Osteocyte (in vitro differentiated cells): ENCODE measurements at places on chromosomes 1 and 21. TPM values are rescaled to one million over a fixed set of nuclear protein-coding genes. Genes with fewer than 3 reads are reported as not detected.

GRCh38 chr21:26137379-26138060 lies 33.0 kb downstream of the APP start:
- H3K27me3 ChIP-seq = no peaks in the 10 kb centered on the region
- no peak overlapping the region for H3K27ac ChIP-seq
- no peak for DNase-seq

DNA sequence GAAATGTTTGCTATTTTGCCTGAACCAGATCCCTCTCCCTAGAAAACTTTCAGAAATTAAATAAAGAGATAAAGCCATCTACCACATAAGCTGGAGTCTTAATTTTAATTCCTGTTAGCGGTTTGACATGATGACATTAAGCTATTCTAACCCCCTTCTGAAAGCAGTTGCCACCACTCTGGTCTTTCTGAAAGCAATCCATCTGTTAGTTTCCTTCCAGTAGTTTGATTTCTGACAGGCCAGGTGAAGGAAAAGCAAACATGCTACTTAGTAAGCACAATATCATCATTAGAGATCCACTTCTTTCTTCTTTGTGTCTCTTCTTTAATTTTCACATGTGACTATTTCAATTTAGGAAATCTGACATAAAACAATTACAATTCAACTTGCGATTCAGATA lies 39.9 kb downstream of the RGL1 start:
- peak overlapping the region; percentile 83 for H3K27ac ChIP-seq
- peak overlapping the region; percentile 5 for H3K4me3 ChIP-seq
- DNase-seq = no peak
- no peaks in the 10 kb centered on the region for H3K27me3 ChIP-seq
- peaks cover 62% of the 10 kb centered on the region for H3K4me1 ChIP-seq
- peaks cover 28% of the 10 kb centered on the region for H3K36me3 ChIP-seq

GRCh38 chr1:179924268-179924667 lies 30.3 kb upstream of the CEP350 start:
- no peak overlapping the region for H3K4me3 ChIP-seq
- H3K27me3 ChIP-seq = no peaks in the 10 kb centered on the region
- H3K4me1 ChIP-seq = no peaks in the 10 kb centered on the region
- H3K27ac ChIP-seq = no peak overlapping the region

GRCh38 chr1:72051538-72051937 lies 230.8 kb downstream of the NEGR1 start:
- no peak overlapping the region for H3K4me3 ChIP-seq
- no peaks in the 10 kb centered on the region for H3K27me3 ChIP-seq
- no peak for DNase-seq
- H3K27ac ChIP-seq = no peak overlapping the region
- H3K4me1 ChIP-seq = no peaks in the 10 kb centered on the region

DNA sequence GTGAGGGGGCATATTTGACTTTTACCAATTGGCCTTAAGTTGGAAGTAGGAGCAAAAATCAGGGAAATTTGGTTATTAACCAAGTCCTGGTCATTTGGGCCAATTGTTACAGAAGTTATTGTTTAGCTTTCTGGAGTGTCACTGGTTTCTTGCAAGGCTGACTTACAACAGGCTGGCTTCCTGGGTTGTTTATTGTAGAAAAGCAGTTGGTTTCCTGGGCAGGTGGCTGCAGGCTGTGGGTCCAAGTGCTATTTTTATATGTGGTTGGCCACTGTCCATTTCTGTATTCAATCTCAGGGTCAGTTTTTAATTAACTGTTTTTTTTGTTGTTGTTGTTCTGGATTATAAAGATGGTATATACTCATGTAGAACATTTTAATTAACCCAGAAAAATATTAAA lies 174.1 kb downstream of the KCNJ6 start:
- no peaks in the 10 kb centered on the region for H3K27me3 ChIP-seq
- peaks cover 42% of the 10 kb centered on the region for H3K4me1 ChIP-seq
- no peak overlapping the region for H3K27ac ChIP-seq
- H3K4me3 ChIP-seq = no peak overlapping the region
- DNase-seq = no peak

GRCh38 chr1:105914403-105914802 lies 1142.1 kb upstream of the PRMT6 start:
- no peaks in the 10 kb centered on the region for H3K36me3 ChIP-seq
- no peak for DNase-seq
- no peaks in the 10 kb centered on the region for H3K4me1 ChIP-seq
- H3K27ac ChIP-seq = no peak overlapping the region

GRCh38 chr1:22347854-22348760 lies 103.5 kb upstream of the ZBTB40 start:
- H3K36me3 ChIP-seq = no peaks in the 10 kb centered on the region
- H3K4me3 ChIP-seq = no peak overlapping the region
- no peak for DNase-seq
- H3K27me3 ChIP-seq = peaks cover 58% of the 10 kb centered on the region
- no peaks in the 10 kb centered on the region for H3K4me1 ChIP-seq

DNA sequence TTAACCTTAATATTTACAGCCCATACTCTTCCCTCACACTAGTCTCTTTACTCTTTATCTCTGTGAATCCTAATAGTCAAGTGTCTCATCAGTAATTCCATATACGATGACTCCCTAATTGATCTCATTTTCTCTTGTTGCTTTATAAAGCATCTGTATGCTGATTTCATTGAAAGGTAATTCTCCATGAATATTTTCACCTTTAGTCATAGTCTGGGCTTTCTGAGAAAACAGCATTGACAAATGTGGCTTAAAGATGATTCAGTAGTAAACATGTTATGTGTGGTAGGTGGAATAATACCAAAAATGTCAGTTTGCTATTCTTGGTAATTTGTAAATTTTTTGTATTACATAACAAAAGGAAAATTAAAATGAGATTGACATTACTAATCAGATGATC lies 1176.5 kb downstream of the NCAM2 start:
- H3K4me3 ChIP-seq = no peak overlapping the region
- H3K36me3 ChIP-seq = no peaks in the 10 kb centered on the region
- DNase-seq = no peak
- H3K27ac ChIP-seq = no peak overlapping the region
- H3K27me3 ChIP-seq = no peaks in the 10 kb centered on the region

GRCh38 chr1:20711285-20712214 lies 6.3 kb downstream of the KIF17 start:
- no peak overlapping the region for H3K4me3 ChIP-seq
- H3K27ac ChIP-seq = no peak overlapping the region

DNA sequence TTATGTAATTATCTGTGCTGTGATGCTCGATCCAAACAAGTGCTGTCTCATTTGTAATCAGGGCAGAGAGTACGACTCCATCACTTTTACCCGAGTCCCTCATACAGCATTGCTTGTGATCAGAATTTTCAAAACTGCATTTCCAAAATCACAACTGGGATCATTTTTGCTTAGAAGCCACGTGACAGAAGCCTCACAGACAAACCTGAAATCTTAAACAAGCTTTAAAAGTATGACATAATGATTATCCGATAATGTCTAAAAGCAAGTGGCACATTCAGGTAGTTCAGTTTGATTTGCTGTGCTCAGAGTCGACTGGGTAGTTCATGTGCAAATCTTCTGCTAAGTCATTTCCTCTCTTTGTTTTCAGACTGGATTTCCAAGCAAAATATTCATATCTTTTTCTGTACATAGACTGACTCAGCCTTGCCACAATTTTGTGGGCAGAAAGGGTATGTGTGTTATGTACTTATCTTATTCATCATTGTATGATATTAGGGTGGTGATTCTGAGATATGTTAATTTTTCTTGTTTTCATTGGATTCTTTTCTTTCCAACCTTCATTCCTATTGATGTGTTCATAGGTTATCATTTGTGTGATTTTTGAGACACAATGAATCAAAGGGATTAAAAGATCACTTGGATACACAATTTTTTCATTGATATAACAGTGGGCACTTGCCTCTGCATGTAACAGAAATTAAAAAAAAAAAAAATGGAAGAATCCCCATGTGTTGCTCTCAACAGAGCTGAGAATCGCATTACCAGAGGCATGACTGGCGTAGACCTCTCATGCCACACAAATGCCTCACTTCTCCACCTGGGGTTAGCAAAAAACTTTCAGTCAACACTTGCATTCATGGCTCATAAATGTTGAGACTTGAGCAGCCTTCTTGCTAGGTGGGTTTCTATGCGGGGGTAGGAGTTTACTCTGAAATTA lies 355.7 kb downstream of the LTN1 start:
- no peaks in the 10 kb centered on the region for H3K27me3 ChIP-seq
- H3K27ac ChIP-seq = peak overlapping the region; percentile 80
- DNase-seq = no peak

DNA sequence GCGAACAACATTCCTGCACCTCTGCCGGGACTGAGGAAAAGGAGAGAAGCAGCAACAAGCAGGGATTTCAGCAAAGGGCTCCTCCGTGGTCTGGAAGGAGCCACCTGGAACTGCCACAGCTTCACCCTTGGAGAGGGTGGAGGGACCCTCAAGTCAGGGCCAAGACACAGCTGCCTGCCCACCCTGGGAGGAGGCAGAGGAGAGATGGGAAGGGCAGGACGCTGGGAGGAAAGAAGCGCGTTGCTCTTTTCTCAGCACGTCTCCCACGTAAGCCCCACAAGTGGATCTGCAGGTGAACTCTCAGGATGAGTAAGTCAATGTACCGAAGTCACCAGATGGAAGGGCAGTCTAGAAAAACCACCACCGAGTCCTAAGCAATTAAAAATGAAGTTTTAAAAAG lies 39.6 kb downstream of the SLC19A1 start:
- DNase-seq = no peak
- H3K27ac ChIP-seq = no peak overlapping the region
- no peak overlapping the region for H3K4me3 ChIP-seq
- no peaks in the 10 kb centered on the region for H3K4me1 ChIP-seq

DNA sequence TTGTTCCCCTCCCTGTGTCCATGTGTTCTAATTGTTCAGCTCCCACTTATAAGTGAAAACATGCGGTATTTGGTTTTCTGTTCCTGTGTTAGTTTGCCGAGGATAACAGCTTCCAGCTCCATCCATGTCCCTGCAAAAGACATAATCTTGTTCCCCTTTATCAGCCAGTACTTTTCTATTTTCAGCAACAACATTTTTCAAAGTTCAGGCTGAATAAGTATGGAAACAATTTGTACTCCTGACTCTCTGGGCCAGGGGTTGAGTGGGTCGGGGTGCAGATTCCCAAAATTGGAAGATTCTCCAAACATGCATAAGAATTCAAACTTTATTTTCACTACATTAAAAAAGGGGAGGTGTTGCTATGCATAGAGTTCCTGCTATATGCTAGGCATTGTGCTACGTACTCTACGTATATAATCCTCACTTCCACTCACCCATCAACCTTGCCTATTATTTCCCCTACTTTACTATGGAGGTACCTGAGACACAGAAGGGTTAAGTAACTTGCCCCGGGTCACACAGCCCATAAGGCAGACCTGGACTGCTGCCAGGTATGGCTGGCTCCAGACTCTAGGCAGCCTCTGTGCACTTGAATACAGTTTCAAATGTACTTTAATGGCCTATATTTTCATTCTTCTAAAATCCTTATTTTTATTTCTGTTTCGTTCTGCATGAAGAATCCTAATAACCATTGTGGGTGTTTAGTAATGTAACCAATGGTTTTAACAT lies 117.1 kb upstream of the C8B start:
- no peak overlapping the region for H3K27ac ChIP-seq
- DNase-seq = no peak
- H3K4me1 ChIP-seq = no peaks in the 10 kb centered on the region
- no peaks in the 10 kb centered on the region for H3K36me3 ChIP-seq
- H3K4me3 ChIP-seq = no peak overlapping the region

DNA sequence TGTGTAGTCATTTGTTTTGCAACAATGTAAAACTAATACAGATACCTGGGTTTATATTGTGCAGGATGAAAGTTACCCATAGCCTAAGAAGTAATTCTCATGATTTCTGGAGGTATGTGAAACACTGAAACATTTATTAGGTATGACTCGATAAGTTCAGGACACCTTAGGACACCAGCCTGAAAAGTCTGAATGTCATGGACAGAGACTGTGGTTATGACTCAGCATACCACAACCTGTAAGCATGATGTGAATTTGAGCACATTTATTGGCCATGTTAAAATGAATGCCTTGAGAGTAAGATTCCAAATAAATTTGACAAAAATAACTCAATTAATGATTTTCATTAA lies 1471.7 kb upstream of the B3GALT2 start:
- H3K4me1 ChIP-seq = no peaks in the 10 kb centered on the region
- no peak for DNase-seq
- no peak overlapping the region for H3K4me3 ChIP-seq
- no peak overlapping the region for H3K27ac ChIP-seq
- H3K27me3 ChIP-seq = peaks cover 2% of the 10 kb centered on the region
- no peaks in the 10 kb centered on the region for H3K36me3 ChIP-seq

DNA sequence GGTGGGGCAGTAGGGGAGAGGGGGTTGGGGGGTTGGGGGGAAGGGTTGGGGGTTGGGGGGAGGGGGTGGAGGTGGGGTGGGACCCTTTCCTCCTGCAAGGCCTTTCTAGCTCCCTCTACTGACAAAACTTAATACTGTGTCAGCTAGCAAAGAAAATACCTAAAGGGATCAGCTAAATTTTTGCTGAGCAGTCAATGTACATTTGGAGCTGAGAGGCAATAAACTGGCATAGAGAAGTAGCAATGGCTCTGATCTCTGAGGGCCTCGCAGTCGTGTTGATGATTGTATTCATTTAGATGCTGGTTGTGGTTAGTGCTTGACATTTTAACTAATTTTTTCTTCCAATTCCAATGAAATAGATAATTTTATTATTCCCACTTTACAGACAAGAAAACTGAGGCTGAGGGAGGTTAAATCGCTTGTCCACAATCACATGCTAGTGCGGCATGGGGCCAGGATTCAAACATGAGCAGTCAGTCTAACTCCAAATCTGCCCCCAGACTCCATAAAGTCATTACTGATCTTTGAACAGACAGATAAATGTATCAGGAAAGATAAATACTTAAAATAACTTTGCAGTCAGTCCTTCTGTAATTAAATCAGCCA lies 357.1 kb downstream of the DISC1 start:
- DNase-seq = no peak
- no peaks in the 10 kb centered on the region for H3K27me3 ChIP-seq

GRCh38 chr1:21244986-21245687 lies 45.1 kb downstream of the ECE1 start:
- H3K4me3 ChIP-seq = no peak overlapping the region
- H3K27ac ChIP-seq = no peak overlapping the region
- peaks cover 42% of the 10 kb centered on the region for H3K36me3 ChIP-seq

DNA sequence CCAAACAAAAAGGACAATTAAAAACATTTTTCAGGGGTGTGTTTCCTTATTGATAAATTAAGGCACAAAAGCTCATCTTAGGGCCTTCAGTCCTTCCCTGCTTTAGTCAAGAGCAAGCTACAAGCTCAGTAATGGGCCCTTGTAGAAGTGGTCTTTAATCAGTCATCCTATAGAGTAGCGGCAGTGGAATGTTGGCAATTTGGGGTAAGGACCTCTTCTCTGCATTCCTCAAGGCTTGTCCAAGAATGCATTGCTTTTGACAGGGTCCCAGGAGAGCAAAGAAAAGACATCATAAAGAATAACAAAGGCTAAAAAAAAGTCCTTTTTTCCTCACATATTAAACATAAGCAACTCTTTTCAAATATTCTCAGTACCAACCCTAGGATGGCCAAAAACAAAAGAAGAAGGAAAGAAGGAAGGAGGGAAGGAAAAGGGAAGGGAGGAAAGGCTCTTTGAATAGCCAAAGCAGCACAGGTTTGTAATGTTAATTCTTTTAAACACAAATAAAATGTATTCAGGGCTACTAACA lies 27.3 kb upstream of the CAMK1G start:
- no peak overlapping the region for H3K4me3 ChIP-seq
- H3K27ac ChIP-seq = no peak overlapping the region
- H3K27me3 ChIP-seq = peaks cover 15% of the 10 kb centered on the region
- H3K36me3 ChIP-seq = no peaks in the 10 kb centered on the region
- peaks cover 3% of the 10 kb centered on the region for H3K4me1 ChIP-seq
- no peak for DNase-seq

Gene FCGR3B
- total RNA-seq = not detected in 2 replicates

Gene LCK
- total RNA-seq = not detected in 2 replicates

Gene FAM72A
- 3.2 and 4.3 TPM in 2 replicates for total RNA-seq

Gene CFAP141
- total RNA-seq = not detected in 2 replicates

Gene KRTAP21-2
- not detected in 2 replicates for total RNA-seq
